ENCODE measurements at places on chromosomes 2 and 18.

- peak; percentile 93 for DNase-seq
Observed at GRCh38 chr2:127149384-127149783, 42.4 kb upstream of the BIN1 start.

- no peak for DNase-seq
Observed at GRCh38 chr2:207088276-207088675, 77.5 kb downstream of the KLF7 start.

GRCh38 chr2:230872151-230872967 lies 7.6 kb downstream of the ITM2C start:
- DNase-seq, result no peak

DNA sequence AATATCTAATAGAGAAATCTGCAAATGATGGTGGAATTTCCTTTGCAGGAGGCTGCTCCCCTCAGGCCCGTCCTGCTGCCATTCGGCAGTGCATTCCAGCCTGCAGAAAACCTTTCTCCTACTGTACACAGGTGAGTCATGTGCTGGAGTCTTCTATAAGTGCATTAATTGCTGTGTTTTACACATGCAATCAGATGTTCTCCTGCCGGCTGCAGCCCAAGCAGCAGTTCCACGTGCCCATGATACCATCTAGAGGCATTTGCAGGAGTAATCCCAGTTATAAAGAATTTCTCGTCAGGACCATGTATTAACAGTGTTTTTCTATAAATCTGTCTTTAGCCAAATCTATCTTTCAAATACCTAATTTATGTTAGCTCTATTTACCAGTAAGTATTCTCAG lies 304.7 kb upstream of the HNMT start:
- peak; percentile 50 for DNase-seq

- DNase-seq, result no peak
Observed at GRCh38 chr2:134766583-134766982, 47.8 kb upstream of the TMEM163 start.

DNA sequence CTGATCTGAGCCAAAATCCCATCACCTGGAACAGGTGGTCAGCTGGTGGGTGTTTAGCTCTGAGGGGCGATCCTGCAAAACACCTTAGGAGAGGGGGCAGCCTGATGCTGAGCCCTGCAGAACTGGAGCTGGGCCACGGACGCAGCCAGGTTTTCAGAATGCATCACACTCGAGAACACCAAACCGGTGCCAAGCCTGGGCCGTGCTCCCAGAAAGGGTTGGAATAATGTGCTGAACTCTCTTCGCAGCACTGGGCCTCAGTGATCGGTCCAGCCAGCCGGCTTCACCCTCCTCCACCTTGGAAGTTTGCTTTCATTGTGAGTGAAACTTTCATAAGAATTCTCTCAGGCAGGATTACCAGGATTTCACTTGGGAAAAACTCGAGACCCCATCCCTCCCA lies 56.5 kb upstream of the TTC39C start:
- peak; percentile 52 for DNase-seq

GRCh38 chr2:62999905-63000304 lies 50.7 kb upstream of the OTX1 start:
- peak; percentile 61 for DNase-seq

DNA sequence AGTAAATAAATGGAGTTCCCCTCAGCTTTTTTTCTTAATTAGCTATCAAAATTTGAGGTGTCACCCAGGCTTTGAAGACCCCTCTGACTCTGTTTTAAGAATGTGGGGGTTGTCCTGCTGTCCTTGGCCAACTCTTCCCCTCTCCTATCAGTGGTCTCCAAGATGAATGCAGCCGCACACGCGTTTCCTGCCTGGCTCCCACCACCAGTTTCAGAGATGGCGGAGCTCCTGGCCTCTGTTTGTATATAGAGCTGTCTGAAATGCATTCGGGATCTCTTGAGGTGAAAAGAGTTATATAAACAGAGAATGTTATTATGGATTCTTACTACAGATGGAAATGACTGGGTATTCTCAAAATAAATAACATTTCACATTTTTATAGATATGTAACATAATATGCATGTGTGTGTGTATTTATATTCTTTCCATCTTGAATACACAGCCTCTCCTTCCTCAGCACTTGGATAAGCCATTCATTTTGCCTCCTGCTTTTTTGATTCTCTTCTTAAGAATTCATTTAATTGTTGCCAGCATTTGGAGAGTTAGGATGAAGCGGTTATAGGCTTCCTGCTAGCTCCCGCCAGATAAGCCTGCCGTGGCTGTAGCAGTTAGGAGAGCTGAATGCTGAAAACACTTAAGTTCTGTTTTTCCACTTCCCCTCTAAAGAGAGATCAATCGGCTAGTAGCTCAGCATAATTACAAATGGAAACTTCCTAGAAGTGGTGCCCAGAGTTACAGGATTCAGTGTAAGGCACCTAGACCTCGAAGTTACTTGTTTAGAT lies 659.3 kb upstream of the FANCL start:
- DNase-seq, result no peak

GRCh38 chr2:216388046-216388884 lies 16.0 kb upstream of the MARCHF4 start:
- DNase-seq, result no peak

GRCh38 chr18:335733-336132 lies 67.9 kb upstream of the THOC1 start:
- DNase-seq, result peak; percentile 22

GRCh38 chr2:56133931-56134629 lies 49.7 kb upstream of the CCDC85A start:
- no peak for DNase-seq

DNA sequence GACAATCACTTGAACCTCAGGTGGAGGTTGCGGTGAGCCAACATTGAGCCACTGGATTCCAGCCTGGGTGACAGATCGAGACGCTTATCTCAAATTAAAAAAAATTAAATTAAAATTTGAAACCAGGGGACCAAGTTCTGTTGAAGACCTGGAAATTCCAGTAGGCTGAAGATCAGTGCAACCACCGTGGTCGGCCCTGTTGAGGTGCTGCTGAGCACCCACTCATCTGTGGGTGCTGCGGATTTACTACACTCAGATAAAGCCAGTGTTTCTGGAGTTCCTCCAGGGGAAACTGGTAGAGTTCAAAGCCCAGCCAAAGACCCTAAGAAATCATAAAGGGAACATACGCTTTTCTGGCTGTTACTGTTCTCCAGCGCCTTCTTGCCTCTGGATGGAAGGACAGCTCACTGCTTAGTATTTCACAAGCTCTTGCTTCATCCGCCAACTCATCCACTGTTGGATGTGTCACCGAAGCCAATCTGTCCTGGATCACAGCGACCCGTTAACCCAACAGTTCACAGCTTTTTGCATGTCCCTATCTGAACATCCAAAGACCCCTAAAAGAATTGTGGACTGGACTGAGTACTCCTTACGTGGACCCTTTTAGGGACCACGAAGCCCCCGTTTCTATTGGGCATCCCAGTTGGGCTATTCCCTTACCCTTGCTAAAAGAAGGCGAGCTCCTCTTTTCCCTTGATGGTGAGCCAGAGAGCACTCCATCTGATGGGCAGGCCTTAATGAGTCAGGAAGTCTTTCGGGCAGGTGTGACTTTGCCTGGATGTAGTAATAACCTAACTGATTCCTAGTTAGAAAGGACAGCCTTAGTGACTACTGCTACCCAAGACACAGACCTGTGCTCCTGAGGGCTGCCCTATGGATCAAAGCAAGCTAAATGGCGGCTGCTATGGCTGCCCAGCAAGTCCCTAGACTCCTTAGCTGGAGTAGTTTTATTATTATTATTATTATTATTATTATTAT lies 6.0 kb upstream of the ALPP start:
- peak; percentile 91 for DNase-seq

DNA sequence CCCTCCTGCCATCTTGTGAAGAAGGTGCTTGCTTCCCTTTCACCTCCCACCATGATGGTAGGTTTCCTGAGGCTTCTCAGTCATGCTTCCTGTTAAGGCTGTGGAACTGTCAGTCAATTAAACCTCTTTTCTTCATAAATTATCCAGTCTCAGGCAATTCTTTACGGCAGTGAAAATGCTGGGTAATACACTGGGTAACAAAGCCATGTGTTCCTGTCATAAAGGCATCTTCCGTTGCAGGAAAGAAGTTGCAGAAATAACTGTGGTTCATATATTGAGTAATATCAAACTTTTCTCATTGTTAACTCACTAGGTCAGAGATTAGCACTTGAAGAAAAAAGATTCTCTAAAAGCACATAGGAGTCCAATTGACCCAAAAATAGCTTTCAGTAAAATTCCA lies 163.9 kb upstream of the HNMT start:
- DNase-seq, result no peak

DNA sequence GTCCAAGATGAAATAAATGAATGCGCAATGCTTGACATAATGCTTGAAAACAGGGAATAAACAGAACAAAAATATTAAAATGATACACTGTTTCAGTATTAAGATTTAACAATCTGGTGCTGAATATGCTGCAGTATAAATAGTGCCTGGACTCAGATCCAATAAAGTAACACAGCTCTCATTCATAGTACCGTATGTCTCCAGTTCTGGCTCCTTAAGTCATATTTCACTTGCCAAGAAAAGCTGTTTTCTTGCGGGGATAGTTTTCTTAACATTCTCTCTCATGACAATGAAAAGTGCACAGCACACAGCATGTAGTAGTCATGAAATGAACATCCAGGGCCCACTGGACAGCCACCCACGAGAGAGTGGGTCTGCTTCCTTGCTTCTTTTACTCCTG lies 74.7 kb downstream of the SATB2 start:
- no peak for DNase-seq

Measured in GM23248 (cell line).